Urinary bladder (tissue), 4 donors: ENCODE measurements at places on chromosomes 2 and 18. TPM values are rescaled to one million over a fixed set of nuclear protein-coding genes. Genes with fewer than 3 reads are reported as not detected.

- no peak for DNase-seq
These were observed 21.6 kb downstream of the MBP start for GRCh38 chr18:77110936-77111335.

- no peak for DNase-seq
These were observed 109.0 kb downstream of the ICA1L start for GRCh38 chr2:202762556-202762955.

DNA sequence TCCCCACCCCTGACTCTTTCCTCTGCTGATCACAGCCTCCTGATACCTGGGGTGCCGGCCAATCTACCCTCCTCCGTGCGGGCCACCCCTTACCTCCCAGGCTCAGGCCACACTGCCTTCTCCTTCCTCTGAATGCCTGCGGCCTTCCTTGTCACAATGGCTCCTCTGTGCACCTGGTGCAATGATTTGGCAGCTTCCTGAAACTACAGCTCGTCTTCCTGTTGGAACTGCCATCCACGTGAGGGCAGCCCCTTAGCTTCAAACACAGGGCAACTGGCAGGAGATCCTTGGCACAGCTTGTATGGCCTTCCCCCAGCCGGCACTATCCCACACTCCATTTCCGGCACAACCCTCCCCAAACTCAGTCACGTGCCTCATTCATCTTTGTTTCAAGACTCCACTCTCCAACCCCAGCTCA is 69.0 kb downstream of the STPG4 start:
- no peak for DNase-seq

- DNase-seq = no peak
These were observed 311.3 kb downstream of the MYCN start for GRCh38 chr2:16251511-16252225.

- no peak for DNase-seq
These were observed 15.5 kb downstream of the NEURL3 start for GRCh38 chr2:96489663-96490062.

- no peak for DNase-seq
These were observed 223.6 kb upstream of the EPAS1 start for GRCh38 chr2:46073540-46074046.

GRCh38 chr2:96538487-96539214 is 2.1 kb downstream of the ARID5A start:
- no peak for DNase-seq

GRCh38 chr2:48165070-48165753 is 258.9 kb upstream of the FBXO11 start:
- no peak for DNase-seq

DNA sequence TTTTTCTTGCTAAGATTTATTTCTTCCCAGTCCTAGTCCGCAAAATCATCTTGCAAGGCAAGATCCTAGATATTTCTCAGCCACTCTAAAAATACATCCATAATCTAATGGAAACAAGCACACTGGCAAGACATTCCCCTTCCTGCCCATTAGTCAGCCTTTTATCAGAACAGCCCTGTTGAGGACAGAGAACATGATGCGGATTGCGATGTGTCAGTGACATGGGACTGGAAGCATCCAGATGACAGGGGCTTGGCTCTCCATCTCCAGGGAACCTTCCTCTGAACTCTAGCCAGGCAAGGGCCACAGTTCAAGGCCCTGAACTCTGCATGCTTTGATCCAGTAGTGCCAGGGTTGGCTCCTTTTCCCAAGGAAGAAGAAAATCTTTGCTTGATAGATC is 70.0 kb downstream of the VSNL1 start:
- DNase-seq = no peak

- DNase-seq = no peak
These were observed 114.7 kb upstream of the DOCK10 start for GRCh38 chr2:225156853-225157451.

GRCh38 chr2:42714686-42715085 is 49.2 kb downstream of the OXER1 start:
- no peak for DNase-seq

GRCh38 chr18:58180738-58181353 is 136.8 kb downstream of the NEDD4L start:
- DNase-seq = no peak

DNA sequence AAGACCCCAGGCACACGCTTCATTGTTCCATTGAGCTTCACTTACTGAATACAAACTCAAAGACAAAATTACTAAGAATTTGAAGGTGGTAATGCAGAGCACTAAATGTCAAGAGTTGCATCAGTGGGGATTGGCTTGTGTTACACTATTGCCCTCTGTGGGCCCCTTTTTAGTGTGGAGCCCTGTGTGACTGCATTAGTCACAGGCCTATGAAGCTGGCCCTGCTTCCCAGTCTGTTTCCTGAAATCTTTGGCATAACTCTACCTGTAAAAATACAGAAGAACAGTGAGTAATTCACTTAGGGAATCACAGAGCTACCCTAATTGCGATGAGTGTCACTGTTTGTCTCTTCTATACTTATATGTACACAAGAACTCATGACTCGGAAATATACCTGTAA is 40.0 kb upstream of the STPG4 start:
- no peak for DNase-seq

DNA sequence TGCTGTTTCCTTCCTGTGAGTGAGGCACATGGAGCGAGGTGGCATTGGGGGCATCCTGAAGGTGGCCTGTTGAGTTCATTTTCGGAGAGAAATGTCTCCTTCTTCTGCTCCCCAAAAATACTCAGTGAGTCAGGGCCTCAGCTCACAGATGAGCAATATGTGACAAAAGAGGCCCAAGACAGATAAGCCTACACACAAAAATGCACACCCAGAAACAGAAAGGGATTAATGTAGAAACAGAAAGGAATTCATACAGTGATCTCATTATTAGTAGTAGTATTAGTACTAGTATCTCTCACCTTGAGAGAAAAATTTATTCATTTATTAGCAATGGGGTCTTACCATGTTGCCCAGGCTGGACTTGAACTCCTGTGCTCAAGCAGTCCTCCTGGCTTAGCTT is 5.1 kb downstream of the GPR75 start:
- DNase-seq = no peak

DNA sequence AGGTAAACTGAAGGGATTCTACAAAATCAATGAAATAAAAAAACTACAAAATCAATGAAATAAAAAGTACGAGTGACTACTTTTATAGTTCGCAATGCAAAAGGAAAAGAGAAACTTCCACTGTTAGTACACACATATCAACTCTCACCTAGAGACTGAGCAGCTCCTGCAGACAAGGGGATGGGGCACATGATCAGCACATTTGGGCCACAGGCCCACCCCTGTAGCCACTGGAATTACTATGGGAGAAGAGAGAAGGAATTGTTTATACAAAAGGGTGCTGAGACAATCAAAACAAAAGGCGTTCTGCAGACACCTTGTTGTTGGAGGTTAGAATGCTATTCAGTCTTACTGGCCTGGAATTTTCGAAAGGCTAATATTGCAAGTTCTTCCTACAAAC is 34.7 kb upstream of the CD226 start:
- DNase-seq = no peak

DNA sequence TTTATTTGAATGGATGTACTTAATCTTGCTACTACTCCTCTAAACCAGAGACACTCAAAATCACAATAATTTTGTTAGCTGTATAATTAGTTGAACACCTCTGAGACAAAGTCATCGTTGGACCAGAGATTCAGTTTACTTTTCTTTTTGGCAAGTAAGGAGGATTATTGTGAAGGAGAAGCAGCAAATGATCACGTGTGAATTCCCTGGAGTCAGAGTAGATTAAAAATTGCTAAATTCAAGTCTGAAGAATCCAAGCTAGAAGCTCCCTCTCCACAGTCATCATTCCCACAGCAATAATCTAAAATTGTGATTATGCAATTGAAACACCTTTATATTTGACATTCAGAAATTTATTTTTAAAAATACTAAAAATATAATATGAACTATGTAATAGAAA is 484.4 kb downstream of the CMPK2 start:
- DNase-seq = no peak

- DNase-seq = no peak
These were observed 233.4 kb downstream of the SOCS6 start for GRCh38 chr18:70522183-70522680.

DNA sequence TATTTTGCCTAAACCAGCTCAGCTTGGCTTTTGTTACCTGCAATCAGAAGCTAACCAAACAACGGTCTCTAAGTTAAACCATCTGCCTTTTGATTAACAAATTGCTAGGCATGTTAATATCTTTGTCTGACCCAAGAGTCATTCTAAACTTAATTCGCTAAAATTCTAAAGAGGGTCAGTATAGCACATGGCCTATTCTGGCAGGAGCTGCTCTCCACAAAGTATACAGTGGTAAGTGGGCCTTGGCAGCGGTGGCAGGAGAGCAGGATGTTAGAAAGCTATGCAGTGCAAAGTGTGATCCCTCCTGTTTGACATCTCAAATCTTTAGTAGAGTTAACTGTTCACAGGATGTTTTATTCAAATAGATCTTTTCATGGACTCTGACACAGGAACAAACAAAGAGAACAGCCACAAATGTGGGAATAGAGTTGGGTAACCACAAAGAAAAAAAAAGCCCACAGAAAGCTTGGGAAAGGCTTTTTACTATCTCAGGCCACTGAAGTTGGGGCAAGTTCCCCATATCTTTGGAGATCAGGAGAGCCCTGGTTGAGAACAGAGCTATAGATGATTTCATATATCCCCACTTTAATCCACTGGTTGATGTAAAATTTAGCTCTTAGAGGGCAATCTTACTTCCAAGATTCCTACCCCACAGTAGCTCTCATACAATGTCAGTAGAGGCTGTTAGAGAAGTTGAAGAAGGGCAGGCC is 10.6 kb downstream of the CFAP210 start:
- DNase-seq = no peak

GRCh38 chr2:168521053-168521741 is 65.1 kb downstream of the CERS6 start:
- no peak for DNase-seq

GRCh38 chr2:144452169-144452988 is 67.5 kb downstream of the ZEB2 start:
- no peak for DNase-seq

GRCh38 chr18:37665346-37665745 is 99.7 kb upstream of the CELF4 start:
- no peak for DNase-seq

Gene UGT1A4
- polyA plus RNA-seq = 1.2 TPM

Gene SGPP2
- 1.9 TPM for polyA plus RNA-seq

Gene ZSWIM2
- not detected for polyA plus RNA-seq

Gene FAM228A
- 0.70 TPM for polyA plus RNA-seq

Gene CHRNA1
- not detected for polyA plus RNA-seq

Gene STARD6
- not detected for polyA plus RNA-seq

Gene POU3F3
- polyA plus RNA-seq = not detected

Gene MFSD2B
- 0.22 TPM for polyA plus RNA-seq

Gene ESCO1
- polyA plus RNA-seq = 9.4 TPM
